ENCODE measurements at places on chromosomes 7 and 10.

DNA sequence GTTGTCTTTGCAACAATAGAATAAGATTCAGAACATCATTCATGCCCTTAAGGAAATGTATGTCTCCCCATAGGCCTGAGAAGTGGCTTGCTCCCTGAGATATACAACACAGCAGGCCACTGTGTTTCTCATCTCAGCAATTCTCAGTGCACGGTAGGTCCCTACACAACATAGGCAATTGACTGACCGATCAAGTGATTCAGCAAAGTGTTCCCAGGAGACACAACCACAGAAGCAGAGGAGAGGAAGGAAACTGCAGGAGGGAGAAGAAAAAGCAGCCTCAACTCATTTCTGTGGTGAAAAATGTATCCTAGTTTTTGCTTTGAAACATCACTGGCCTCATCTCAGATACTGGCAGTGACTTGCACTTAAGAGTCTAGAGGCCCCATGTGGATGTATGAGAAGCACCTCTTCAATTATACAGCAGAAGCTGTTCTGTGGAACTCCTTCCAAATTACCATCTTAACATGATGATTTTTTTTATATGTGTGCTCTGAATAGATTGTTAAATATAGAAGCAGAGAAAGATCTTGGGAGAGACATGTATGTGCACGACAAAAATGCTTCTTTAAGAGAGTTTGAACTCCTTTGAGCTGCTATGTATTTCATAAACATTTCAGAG is 306.8 kb downstream of the XPNPEP1 start:
- DNase-seq, result no peak

- DNase-seq, result no peak
These were observed 130.1 kb downstream of the TNS3 start for GRCh38 chr7:47451851-47452205.

GRCh38 chr7:151448261-151449252 is 8.6 kb upstream of the CRYGN start:
- DNase-seq, result peak; percentile 73

DNA sequence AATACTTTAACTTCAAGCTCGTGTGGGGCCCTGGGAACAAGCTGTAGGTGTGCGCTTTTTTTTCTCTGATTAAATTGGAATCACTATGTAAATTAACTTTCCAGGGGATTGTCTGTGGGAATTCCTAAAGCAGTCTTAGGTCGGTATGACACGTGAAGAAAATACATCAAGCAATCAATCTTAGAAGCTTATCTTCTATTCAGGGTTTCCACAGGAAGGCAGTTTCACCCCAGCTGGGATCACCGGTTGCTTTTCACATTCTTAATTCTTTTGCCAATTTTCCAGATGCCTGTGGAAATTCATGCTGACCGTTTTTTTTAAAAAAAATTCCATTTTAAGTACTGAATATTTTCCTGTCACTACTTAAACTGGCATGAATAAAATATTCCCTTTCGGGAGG is 41.9 kb downstream of the CAMK1D start:
- DNase-seq, result no peak

GRCh38 chr7:152203095-152203494 is 177.6 kb downstream of the GALNT11 start:
- DNase-seq, result no peak

- no peak for DNase-seq
These were observed 54.5 kb downstream of the UBE3C start for GRCh38 chr7:157193274-157193673.

GRCh38 chr10:130185591-130185990 is 49.4 kb downstream of the GLRX3 start:
- DNase-seq, result no peak

DNA sequence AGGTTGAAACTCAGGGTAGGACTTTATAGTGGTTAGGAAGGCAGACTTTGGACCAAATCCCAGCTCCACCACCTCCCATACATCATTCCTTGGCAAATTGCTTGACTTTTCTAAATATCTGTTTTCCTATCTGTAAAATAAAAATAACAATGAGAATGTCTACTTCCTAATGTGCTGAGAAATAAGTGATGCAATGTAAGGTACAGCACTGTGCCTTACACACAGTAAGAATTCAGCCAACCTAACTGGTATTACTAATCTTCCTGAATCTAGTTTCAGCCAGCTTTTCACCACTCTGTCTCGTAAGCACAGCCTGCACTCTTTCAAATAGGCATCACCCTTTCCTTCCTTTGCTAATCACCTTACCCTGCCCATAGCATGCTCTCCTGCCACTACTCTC is 9.7 kb downstream of the PRLHR start:
- DNase-seq, result no peak

DNA sequence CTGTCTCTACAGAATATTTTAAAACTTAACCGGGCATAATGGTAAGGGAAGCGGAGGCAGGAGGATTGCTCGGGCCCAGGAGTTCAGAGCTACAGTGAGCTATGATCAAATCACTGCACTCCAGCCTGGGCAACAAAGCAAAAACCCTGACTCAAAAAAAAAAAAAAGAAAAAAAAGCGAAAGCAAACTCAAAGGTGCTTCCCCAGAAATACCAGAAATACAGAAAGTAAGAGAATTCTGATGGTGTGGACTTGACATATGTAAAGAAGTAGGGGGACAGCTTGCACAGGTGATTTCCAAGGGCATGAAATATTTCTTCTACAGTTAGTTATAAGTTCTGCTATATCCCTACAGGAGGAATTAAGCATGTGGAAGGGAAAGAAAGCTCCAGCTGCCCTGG is 69.7 kb upstream of the APBB1IP start:
- DNase-seq, result no peak

DNA sequence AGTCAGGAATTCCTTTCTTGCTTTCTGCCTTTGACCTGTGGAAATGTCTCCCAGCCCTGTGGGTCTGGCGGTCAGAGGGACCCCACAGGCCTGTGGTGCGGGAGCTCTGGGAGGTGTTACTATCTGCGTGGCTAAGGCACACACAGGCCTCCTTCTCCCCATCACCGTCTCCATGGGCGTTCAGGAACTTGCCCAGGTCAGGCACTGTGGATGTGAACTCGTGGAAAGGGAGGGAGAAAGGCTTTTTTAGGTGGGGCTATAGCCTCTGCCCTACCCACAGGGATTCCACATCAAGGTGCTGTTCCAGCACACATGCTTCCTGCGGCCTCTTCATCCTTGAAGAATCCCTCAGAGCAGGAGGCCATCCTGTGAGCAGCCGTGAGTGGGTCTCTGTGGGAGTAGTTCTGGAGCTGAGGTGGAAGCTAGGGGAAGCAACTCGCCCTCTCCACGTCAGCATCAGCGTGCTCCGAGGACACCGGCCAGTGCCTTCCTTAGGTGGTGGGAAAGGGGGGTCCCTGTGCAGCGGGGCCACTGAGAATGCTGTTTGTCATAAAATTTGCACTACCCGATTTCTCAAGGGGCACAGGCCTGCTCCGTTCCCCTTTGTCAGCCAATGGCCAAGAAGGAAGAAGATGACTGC is 7.5 kb upstream of the ATP6V0E2 start:
- DNase-seq, result no peak

DNA sequence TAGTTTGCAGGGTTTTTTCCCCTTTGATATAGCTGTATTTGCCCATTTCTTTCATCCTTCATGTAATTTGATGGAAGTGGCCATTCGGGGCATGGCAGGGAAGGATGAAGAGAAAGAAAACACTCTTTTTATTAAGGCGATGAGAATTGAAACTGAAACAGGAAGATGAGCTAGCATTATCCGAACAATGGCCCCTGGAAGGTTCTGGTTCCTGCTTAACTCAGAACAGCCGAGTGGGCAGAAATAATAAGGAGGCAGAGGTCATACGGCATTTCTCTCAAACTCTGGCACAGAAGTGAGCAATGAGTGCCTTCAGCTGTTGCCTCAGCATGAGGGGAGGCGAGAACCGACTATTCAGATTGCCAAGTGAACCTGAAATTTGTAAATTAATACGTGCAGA is 113.2 kb upstream of the MYO3A start:
- no peak for DNase-seq

DNA sequence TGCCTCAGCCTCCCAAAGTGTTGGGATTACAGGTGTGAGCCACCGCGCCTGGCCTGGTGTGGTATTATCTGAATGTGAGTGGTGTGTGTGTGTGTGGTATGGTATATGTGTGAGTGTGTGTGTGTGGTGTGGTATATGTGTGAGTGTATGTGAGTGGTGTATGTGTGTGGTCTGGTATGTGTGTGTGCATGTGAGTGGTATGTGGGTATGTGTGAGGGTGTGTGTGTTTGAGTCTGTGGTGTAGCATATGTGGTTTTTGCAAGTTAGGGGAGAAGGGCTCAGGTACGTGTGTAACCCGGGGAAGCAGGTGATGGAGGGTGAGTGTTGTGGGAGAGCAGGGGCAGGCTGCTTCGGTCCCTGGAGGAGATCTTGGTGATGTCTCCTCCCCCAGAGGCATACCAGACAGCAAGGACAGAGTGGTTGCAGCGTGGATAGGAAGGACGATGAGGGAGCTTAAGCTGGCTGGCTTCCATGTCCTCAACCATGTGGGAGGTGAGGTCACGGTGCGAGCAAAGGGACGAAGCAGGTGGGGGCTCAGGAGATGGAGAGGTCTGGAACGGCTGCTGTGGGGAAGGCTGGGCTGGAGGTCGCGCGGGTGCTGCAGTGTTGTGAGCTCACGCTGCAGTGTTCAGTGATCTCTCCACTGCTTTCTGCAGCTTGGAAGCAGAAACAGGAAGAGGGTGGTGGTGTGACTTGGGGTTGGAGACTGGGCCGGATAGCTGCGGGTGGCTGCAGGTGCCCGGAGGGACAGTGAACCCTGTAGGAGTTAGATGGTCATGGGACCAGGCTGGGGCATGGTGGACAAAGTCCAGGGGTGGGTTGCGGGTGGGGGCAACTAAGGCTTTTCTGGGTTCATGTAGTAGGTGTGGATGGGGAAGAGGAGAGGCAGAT is 5.0 kb downstream of the ZYX start:
- DNase-seq, result peak; percentile 29

Measured in activated naive CD8-positive, alpha-beta T cell treated with anti-CD3 and anti-CD28 coated beads for 36 hours (primary cell).